ENCODE measurements at places on chromosomes 2 and 18.

- DNase-seq = no peak
Measured at GRCh38 chr2:20008703-20009102, 3.8 kb downstream of the MATN3 start.

DNA sequence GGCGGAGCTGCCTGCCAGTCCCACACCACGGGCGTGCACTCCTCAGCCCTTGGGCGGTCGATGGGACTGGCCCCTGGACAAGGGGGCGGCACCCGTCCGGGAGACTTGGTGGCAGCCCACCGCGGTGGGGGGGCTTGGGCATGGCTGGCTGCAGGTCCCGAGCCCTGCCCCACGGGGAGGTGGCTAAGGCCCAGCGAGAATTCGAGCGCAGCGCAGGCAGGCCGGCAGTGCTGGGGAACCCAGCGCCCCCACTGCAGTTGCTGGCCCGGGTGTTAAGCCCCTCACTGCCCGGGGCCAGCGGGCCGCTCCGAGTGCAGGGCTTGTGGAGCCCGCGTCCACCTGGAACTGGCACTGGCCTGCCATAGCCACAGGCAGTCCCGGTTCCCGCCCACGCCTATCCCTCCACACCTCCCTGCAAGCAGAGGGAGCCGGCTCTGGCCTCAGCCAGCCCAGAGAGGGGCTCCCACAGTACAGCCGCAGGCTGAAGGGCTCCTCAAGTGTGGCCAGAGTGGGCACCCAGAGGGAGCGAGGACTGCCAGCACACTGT, 742.9 kb upstream of the DDX18 start:
- DNase-seq = no peak

- no peak for DNase-seq
Measured at GRCh38 chr2:210309548-210310233, 5.3 kb downstream of the MYL1 start.

- DNase-seq = peak; percentile 5
Measured at GRCh38 chr2:170340693-170341068, 162.7 kb downstream of the MYO3B start.

DNA sequence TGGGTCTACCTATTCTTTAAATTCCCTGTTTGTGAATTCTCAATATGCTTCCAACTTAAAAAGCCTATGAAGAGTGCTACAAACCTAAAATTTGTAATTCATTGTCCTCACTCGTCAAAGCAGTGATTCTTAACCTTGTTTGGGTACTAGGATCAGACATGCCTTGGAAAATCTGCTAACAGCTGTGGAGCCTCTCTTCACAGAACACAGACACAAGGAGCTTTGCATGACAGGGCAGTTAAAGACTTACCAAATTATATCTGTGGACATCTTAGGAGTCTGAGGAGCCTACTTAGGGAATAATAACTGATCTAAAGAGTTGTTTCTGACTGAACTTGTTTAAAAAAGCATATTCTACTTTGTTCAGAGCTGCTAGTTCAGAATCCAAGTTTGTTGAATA, 38.1 kb downstream of the TMEM87B start:
- no peak for DNase-seq

GRCh38 chr2:240259201-240259923, 118.9 kb upstream of the OTOS start:
- no peak for DNase-seq

- no peak for DNase-seq
Measured at GRCh38 chr18:22093731-22094357, 75.5 kb upstream of the GATA6 start.

GRCh38 chr2:181784556-181784955, 104.2 kb upstream of the NEUROD1 start:
- no peak for DNase-seq

- no peak for DNase-seq
Measured at GRCh38 chr2:138390316-138390945, 111.1 kb upstream of the SPOPL start.

- no peak for DNase-seq
Measured at GRCh38 chr2:174121175-174121574, 127.2 kb downstream of the OLA1 start.

- no peak for DNase-seq
Measured at GRCh38 chr2:23414106-23414505, 29.1 kb downstream of the KLHL29 start.

DNA sequence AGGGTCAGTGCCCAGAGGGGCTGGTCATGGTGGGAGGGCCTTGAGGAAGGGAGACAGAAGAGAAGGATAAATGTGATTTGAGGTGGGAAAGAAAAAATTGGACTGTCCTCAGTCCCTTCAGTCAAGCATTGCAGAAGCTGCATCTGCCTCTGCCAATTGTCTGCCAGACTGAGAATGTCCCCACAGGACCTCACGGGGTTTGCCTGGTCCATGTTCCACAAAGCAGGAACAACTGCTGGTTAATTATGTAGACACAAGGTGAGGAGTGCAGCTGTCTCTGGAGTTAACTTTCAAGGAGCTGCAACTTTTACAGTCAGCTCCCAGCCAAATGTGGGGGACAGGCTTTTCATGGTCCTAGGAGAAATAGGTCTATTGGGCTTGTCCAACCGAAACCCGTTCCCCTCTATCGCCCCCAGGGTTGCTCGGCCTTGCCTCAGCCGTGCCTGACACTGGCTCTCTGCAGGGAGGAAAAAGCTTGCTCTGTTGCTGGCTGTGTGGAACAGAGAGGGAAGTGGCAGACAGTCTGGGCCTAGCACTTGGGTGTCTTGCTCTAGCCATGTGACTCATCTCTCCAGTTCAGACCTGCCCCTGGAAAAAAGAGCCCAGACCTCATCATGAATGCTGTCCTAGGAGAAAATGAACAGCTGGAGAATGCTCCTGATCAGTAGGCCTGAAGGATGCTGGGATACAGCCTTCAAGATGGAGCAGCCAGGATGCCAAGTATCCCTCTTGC, 31.1 kb upstream of the PAX8 start:
- DNase-seq = no peak

GRCh38 chr2:84882775-84883550, 2.1 kb upstream of the TRABD2A start:
- DNase-seq = no peak

DNA sequence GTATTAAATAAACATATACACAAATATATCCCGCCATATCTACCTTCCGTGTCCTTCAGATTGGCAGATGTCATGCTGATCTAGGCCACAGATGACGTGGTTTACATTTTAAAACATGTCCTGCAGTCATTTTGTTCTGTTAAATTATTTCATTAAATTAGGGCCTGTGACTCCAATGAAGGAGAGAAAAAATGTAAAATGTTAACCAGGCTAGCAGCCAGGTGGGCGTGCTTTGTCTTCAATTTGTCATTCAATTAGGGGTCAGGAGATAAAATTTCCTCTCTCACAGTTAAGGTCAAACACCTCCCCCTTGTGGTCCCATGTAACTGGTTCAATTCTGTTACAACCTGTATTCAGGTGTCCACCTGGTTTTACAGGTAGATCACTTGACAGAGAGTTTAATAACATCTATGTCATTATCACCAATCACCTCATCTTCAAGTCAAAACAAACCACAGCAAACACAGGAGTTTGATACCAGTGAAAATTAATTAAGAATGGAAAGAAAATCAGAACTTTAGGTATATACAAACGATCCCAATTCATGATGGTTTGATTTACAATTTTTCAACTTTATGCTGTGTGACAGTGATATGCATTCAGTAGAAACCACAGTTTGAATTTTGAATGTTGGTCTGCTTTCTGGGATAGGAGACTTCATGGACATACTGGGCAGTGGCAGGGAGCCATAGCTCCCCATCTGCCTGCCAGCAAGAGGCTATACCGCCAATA, 339.4 kb downstream of the CMPK2 start:
- peak; percentile 5 for DNase-seq

- DNase-seq = no peak
Measured at GRCh38 chr2:144489315-144489916, 30.5 kb downstream of the ZEB2 start.

DNA sequence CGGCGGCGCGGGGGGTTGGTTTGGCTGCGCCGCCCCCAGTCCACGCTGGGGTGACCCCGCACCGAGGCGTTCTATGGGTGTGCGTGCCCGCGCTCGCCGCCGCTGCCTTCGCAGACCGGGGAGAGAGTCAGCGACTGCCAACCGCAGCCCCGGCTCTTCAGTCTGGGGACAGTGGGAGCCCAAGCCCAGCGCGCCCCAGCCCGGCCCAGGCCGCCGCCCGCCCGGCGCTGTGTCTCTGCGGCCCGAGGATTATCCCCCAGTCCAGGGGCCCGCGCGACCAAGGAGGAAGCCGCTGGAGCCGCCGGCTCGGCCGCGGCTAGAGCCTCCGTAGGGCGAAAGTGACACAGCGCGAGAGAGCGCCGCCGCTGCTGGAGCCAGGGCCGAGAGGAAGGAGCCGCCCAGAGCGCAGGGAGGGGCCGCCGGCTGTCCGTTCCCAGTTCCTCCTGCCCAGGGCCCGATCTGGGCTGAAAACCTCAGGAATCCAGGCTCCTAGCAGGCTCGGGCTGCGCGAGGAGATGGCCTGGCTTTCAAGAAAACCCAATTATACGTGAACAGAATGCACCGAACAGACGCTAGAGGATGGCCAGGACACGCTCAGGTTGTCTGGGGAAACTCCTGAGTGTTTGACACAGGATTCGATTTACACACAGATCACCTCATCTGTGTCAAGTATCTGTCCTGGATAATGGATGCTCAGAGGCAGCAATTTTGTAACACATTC, 2.4 kb downstream of the CTIF start:
- DNase-seq = peak; percentile 46

DNA sequence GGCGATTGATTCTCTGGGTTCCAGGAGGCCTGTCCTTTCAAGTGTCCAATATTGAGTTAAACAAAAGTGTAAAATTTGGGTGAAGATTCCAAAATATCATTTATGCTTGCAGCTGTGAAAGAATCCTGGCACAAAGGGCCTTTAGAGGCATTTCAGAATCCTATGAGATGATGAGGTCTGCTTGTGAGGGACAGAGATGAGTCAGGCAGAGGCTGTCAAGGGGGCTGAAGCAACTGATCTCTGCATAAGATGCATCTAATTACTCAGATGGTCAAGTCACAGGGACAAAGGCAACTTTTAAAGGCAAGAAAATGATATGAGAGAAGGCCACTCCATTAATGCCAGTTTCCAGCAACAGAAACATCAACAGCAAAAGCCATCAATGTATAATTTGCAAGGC, 78.8 kb downstream of the FHOD3 start:
- DNase-seq = no peak

- DNase-seq = no peak
Measured at GRCh38 chr2:164964700-164965099, 9.4 kb upstream of the SLC38A11 start.

DNA sequence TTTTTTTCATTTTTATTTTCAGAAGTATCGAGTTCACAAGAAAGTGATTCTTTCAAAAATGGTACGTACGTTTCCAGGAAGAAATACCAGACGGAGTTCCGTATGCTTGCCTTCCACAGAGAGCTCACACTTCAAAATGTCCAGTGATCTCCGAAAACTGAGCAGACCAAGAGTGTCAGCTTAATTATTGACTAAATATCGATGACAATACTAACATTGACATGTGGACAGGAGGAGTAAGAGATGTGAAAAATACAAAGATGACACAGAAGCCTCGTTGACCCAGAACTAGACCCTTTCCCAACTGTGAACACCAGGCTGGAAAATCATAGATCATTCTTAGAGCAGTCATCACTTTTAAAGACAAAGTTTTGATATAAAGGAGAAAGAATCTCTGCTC, 440.0 kb upstream of the POU3F3 start:
- DNase-seq = no peak

GRCh38 chr18:6055711-6056110, 160.4 kb upstream of the TMEM200C start:
- DNase-seq = no peak

GRCh38 chr2:23757686-23758433, 169.1 kb downstream of the ATAD2B start:
- no peak for DNase-seq

GRCh38 chr2:142756430-142756829, 121.0 kb upstream of the KYNU start:
- no peak for DNase-seq

- DNase-seq = no peak
Measured at GRCh38 chr2:101844055-101844635, 146.6 kb downstream of the MAP4K4 start.

GRCh38 chr18:50199921-50200320, 5.0 kb upstream of the MYO5B start:
- no peak for DNase-seq

DNA sequence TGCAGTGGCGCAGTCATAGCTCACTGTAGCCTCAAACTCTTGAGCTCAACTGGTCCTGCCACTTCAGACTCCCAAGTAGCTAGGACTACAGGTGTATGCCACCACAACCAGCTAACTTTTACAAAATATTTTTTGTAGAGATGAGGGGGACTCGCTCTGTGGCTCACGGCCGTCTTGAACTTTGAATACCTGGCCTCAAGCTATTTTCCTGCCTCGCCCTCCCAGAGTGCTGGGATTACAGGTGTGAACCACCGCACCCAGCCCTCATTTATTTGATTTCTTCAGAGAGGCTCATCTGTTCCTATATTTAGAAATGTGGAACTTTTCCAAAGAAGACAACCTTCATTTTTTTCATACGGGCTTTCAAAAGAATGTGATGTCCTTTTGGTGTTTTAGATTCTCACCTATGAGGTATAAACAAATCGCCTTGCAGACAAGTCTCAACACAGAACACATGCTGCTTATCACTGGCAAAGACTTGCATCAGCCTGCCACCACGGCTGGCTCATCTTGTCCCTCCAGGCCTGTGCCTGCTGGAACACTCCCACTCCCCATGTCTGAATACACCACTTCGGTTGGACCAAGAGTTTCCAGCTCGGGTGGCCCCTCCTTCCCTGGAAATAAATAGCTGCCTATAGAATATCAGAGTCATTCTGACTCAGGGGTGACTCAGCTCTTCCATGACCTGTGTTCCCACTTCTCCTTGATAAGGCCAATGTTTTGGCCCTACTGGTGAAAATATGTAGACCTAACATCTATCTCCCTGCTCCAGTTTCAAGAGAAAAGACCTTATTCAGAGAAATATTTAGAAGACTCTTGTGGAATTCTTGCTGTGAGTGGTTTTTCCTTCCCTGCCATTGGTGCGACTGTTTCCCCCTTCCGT, 202.6 kb downstream of the TGIF1 start:
- no peak for DNase-seq

GRCh38 chr2:22274661-22275060, 1110.3 kb upstream of the KLHL29 start:
- no peak for DNase-seq

- DNase-seq = no peak
Measured at GRCh38 chr2:237459226-237459625, 27.8 kb upstream of the MLPH start.

GRCh38 chr2:102618452-102619413, 620 bp upstream of the SLC9A2 start:
- DNase-seq = no peak

GRCh38 chr18:28408528-28408927, 231.6 kb upstream of the CDH2 start:
- DNase-seq = no peak

GRCh38 chr2:96783388-96783787, 22.7 kb downstream of the CNNM4 start:
- DNase-seq = no peak

GRCh38 chr2:215361211-215361875, 49.5 kb downstream of the ATIC start:
- DNase-seq = no peak
